HEK293T (cell line): ENCODE measurements at places on chromosomes 11 and 22.

DNA sequence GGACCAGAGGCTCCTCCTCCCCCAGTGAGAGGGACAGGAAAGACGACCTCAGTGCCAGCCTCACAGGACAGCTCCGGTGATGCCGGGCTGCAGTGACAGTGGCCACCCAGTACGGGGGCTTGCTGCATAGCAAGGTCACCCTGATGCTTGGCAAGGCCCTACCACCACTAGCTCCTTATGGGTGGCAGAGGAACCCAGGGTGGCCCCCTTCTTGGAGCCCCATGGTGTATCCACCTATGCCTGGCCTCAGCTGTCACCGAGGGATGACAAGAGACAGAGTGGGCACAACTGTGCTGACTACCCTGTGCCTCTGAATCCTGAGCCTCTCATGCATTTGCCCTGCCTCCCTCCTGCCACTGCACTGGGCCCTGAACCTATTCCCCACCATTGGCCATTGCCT lies 809.2 kb downstream of the TBC1D22A start:
- no peak for DNase-seq

- DNase-seq: no peak
These were observed 5.3 kb downstream of the EXPH5 start for GRCh38 chr11:108588287-108588686.

- no peak for DNase-seq
These were observed 26.3 kb upstream of the RFPL3 start for GRCh38 chr22:32331236-32331917.

DNA sequence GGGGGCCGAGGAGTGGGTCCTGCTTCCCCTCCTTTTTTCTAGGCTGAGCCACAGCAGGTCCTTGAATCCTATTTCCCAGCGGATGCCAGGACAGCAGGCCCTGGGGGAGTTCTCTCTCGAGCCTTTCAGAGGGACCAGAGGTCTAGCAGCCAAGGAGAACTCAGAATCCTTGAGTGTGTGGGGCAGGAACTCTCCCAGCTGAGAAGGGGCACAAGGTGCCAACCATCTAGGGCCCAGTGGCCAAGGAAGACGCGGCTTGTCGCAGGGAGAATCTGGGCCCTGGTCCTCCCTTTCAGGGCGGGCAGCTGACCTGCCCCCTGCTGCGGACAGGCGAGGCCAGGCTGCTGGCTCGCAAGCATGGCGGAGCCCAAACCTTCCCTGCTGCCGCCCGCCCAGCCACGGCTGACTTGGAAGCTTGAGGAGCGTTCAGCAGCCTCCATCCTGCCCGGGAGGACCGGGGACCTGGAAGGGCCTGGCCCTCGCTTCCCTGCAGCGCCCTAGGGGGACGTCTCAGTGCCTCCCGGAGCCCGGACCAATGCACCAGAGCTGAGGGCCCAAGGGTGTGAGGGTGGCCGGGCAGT lies 972 bp upstream of the TSSC4 start:
- peak; percentile 30 for DNase-seq

DNA sequence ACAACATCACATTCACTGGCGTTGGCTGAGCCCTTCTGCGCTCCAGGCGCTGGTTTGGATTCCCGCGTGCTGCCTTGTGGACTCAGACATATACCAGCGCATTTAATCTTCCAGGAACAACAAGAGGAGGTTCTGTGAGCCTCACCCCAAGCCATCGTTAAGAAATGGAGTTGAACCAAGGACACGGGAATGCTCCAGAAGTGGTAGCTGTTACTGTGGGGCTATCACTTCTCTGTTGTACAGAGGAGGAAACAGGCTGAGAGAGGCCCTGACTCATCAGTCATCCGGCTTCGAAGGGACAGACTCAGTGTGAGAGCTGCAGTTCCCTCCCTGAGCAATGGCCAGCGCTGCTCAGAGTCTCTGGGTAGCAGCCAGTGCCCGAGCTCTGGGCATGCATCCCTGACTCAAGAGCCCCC lies 291.3 kb downstream of the TBC1D22A start:
- DNase-seq: no peak

DNA sequence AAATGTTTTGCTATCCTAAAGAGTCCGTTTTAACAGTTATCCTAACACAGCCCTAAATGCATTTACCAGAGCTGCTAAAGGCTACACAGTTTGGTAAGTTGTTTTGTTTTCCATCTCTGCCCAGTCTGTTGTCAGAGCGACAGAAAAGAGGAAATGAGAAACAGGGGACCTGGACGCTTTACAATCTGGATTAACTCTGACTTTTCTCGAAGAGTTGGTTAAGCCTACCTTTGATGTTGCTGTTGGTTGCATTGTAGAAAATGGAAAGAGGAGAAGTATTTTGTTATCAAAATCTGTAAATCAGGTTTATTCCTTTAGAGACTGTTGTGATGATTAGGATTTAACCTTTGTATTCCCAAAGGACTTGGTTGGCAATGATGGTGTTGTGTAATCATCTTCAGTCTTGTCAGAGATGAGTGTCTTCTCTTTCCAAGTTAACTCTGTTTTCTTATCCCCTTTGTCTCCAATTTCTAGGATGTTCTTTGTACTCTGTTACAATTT lies 481 bp downstream of the ANGPTL5 start:
- no peak for DNase-seq

DNA sequence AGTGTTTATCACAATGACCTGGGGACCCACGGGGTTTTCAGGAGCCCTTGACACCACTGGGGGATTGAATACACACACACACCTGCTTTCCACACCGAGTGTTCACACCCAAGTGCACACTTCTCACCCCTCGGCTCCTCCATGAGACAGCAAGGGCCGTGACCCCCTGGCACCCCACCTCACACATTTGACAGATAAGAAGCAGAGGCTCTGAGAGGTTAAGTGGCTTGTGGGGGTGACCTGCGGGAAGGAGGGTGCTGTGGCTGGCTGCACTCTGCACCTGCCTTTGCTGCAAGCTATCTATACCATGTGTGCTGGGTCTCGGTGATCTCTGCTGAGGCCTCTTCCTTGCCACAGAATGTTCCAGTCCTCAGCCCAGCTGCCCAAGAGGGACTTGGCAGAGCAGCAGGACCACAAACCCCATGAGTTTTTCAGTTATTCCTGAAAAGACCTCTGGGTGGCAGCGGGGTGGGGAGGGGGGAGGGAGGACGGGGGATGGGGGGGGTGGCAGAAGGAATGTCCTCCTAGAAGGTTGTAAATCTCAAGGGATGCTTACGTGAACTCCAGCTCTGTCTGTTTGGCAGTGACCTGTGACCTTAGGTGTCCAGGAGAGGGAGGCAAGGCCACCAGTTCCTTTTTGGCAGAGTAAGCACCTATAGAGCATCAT lies 47.9 kb upstream of the RFPL3 start:
- no peak for DNase-seq

GRCh38 chr22:25940479-25940878 lies 198.5 kb downstream of the MYO18B start:
- DNase-seq: no peak

- no peak for DNase-seq
These were observed 1247.9 kb downstream of the JRKL start for GRCh38 chr11:97637701-97638100.

GRCh38 chr11:115775846-115776245 lies 271.6 kb upstream of the CADM1 start:
- DNase-seq: no peak

DNA sequence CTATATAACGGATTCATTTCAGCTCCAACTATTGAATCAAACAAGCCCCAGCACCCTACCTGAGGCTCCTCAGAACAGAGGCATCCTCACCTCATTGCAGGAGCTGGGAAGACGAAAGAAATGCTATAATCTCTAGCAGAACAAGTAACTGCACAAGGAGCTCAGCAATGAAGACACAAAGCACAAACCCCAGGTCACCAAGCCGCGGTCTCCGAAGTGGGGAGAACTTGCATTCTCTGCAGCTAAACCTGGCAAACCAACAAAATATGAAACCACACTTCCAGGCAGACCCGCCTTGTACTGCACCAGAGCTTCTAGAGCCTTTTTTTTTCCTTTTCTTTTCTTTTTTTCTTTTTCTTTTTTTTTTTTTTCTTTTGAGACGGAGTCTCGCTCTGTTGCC lies 21.8 kb upstream of the CD5 start:
- DNase-seq: no peak

GRCh38 chr11:115170133-115170815 lies 333.9 kb downstream of the CADM1 start:
- peak; percentile 49 for DNase-seq

- DNase-seq: no peak
These were observed 22.5 kb upstream of the WNT7B start for GRCh38 chr22:45999379-45999971.

GRCh38 chr11:55345306-55345705 lies 2.3 kb downstream of the OR4A16 start:
- no peak for DNase-seq

- peak; percentile 43 for DNase-seq
These were observed 8.8 kb upstream of the CTSD start for GRCh38 chr11:1772270-1773130.

- no peak for DNase-seq
These were observed 41.2 kb upstream of the ALX4 start for GRCh38 chr11:44351006-44351660.

GRCh38 chr11:72779495-72780128 lies 14.2 kb downstream of the STARD10 start:
- DNase-seq: no peak

- DNase-seq: no peak
These were observed 40.1 kb upstream of the TIMP3 start for GRCh38 chr22:32761251-32761903.

DNA sequence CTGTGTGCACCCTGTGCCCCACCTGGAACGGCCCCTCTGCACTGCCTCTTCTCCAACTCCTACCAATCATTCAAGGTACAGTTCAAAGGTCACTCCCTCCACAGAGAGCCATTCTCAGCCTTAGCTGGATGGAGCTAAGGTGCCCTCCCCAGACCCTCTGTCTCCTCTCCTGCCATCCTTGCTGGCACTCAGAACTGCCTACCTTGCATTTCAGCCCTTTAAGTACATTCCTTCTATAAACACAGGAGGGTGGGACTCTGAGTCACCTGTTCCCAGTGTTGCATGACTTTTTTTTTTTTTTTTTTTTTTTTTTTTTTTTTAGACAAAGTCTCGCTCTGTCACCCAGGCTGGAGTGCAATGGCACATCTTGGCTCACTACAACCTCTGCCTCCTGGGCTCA lies 8.6 kb downstream of the TTLL1 start:
- no peak for DNase-seq

- no peak for DNase-seq
These were observed 104.2 kb downstream of the WT1 start for GRCh38 chr11:32331098-32331497.

DNA sequence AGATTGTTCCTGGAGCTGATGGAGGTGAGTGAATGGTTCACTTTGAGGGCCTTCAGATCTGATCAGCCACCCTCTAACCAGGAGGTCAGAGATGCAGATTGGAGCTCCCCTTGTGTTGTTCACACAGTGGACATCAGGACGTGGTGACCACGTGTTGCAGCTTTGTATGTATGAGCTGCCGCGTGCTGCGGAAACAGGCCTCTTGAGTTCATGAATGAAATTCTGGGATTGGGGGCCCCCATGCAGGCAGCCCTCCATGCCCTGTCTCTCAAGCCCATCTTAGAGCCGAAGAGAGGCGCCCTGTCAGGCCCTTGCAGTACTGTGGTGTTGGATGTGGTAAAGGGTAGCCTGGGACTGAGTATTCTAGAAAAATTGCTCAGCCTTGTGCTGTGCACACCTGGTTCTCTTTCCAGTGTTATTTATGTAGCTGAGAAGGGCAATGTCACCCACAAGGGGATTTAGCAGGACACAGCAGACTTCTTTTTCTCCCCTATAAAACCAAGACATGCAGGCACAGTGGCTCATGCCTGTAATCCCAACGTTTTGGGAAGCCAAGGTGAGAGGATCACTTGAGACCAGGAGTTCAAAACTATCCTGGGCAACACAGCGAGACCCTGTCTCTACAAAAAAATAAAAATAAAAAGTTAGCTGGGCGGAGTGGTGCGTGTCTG lies 64.9 kb downstream of the MED15 start:
- no peak for DNase-seq

GRCh38 chr22:30783021-30783420 lies 88.3 kb downstream of the OSBP2 start:
- no peak for DNase-seq

DNA sequence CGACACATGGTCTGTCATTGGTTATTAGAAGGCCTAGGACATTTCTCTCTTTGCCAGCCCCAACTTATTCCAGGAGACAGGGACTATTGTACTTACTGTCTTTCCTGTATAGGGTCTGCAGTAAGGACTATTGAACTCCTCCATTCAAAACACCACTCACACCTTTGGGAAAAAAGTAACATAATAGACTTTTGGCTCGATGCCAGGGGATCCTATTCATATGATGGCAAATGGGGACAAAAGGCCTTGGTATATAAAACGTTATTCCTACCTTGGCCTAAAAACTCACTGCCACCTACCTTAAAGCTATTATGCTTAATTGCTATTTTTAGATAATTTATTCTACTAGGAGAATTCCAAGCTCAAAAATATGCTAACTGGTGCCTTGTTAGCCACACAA lies 6.3 kb upstream of the NDUFC2 start:
- no peak for DNase-seq

DNA sequence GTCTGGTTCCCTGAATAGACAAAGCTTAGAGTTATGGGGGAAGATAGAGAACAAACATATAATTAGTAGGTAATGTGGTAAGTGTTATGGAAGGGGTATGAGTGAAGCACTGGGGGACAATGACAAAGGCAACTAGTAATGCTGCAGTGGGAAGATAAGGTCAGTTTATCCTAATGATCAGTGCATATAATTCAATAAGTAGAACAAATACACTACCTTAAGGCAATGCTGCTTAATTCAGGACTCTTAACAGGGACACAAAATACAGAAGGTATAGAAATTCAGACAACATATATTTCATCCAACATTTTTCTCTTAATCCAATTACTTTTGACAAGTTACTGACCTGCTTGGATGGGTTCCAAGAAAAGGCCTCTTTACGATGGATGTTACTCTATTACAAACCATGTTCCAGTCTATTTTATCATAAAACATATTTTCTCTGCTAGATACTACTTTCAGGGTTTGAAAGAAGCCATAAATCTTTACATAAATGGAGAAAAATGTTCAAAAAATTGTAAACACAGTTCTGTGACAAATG lies 1186.2 kb downstream of the LRRC4C start:
- DNase-seq: no peak

GRCh38 chr22:45819305-45819704 lies 147.7 kb downstream of the ATXN10 start:
- DNase-seq: no peak

GRCh38 chr11:67651976-67652781 lies 1.6 kb upstream of the ACY3 start:
- no peak for DNase-seq

DNA sequence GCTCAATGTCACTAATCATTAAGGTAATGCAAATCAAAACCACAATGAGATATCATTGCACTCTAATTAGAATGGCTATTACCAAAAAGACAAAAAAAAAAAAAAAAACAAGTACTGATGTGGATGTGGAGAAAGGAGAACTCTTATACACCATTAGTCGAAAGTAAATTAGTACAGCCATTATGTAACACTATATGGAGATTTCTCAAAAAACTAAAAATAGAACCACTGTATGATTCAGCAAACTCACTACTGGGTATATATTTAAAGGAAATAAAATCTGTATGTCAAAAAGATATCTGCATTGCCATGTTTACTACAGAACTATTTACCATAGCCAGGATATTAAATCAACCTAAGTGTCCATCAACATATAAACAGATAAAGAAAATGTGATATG lies 265.4 kb upstream of the ARHGAP20 start:
- no peak for DNase-seq

GRCh38 chr11:77882396-77882795 lies 61.5 kb downstream of the AAMDC start:
- DNase-seq: no peak
